ENCODE measurements at places on chromosomes 1 and 21.

GRCh38 chr1:54996359-54996868, 2.3 kb upstream of the BSND start:
- DNase-seq = peak; percentile 59

DNA sequence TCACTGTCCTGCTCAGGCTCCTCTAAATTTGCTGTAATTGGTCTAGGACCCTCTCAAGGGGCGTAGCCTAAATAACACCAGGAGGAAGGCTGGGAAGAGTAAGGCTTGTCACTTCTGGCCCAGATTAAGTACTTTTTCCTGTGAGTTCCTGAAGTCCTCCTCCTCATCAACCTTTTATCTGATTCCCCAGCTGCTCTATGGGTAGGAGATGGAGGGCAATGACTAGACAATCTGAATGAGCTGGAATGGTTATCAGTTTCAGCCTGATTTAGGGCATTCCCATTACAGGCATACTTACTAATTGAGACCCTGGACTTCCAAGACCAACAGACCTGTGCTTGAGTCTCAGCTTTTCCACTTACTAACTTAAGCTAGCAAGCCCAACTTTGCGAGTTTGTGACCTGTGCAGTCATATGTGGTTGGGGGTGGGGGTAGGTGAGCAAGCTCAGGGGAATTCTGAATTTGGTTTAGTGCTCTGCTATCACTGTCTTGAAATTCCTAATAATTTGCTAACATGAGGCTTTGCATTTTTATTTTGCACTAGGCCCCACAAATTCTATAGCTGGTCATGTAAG, 18.0 kb upstream of the FGGY start:
- DNase-seq = no peak

DNA sequence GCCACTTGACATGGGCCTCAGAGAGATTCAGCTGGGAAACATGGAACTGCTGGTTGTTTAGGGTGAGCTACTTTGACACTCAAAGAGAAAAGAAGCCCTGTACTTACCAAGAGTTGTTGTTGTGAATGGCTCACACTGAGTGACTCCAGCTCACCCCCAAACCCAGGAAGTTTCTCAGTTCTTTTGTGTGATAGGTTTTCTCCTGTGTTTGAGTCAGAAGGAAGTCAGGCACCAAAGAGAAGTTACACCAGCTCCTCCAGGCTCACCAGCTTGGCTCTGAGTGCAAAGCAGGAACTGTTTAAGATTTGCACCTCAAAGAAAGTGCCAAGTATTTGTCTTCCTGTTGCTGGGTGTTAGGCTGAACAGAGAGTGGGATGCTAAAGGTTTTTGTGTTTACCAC, 111.2 kb upstream of the PROX1 start:
- DNase-seq = no peak

DNA sequence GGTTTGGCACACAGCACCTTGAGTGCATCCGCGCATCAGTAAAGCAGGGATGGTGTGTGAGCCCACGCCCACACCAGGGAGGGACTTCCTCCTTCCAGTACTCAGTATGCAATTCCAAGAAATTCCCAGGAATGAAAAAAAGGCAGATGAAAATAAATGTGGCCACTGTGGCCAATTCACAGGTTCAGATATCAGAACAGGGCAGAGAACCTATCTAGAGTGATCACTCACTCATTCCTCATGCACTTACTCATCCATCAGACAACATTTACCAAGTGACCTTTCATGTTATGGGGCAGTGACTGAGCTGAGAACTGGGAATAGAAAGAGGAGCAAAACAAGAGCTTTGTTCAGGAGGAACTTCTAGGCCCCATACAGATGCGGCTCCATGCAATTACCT, 113.7 kb downstream of the ZSCAN20 start:
- DNase-seq = peak; percentile 61
